ENCODE measurements at places on chromosomes 7 and 10.

- peak; percentile 57 for DNase-seq
Observed at GRCh38 chr7:95527033-95527775, 41.5 kb downstream of the ASB4 start.

GRCh38 chr7:37945336-37945735, 24.9 kb downstream of the EPDR1 start:
- no peak for DNase-seq

- no peak for DNase-seq
Observed at GRCh38 chr7:144830024-144830785, 5.6 kb downstream of the TPK1 start.

DNA sequence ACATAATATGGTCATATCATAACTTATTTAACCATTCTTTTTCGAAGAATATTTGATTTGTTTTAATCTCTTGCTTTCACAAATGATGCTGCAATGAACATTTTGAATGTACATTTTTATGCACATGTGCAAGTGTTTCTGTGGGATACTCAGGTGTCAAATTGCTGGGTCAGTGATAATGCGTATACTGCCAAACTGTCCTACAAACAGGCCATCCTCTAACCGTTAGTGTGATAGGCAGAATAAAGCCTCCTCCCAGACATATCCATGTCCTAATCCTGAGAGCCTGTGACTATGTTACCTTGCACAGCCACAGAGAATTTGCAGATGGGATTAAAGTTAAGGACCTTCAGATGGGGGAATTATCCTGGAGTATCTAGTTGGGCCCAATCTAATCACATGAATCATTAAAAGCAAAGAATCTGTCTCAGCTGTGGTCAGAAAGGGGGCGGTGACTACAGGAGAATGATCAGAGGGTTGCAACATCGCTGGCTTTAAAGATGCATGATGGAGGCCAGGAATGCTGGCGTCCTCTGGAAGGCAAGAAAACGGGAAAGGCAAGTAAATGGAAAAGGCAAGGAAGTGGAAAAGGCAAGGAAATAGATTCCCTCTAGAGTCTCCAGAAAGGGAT, 46.7 kb downstream of the FZD1 start:
- no peak for DNase-seq

GRCh38 chr10:82618007-82618406, 743.0 kb downstream of the NRG3 start:
- DNase-seq, result no peak

DNA sequence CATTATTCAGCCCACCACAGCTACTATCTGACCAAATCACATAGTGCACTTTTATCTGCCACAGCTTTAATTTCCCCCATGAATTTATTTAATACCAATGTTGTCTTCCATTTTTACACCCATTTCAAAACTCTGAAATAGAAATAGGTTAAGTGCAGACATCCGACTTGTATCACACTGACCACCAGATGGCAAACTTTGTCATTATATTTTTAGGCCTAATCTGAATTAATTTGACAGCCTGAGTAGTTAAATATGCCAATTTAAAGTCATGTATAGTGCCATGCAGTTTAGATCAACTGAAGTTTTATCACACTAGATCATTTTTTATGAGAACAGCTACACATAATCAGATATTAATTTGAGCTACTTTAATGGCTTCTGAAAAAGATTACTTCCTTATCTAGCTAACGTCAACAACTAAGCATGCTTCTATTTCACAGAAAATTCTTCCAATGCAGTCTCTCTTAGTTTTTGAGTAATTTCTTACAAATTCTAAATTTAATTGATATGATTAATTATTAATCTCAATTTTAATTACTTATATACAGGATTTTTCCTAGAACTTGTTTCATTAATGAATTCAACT, 566.4 kb downstream of the GFRA1 start:
- DNase-seq, result no peak

GRCh38 chr10:505419-505818, 184.0 kb downstream of the DIP2C start:
- no peak for DNase-seq

- DNase-seq, result no peak
Observed at GRCh38 chr7:137601642-137602041, 245.1 kb downstream of the DGKI start.

DNA sequence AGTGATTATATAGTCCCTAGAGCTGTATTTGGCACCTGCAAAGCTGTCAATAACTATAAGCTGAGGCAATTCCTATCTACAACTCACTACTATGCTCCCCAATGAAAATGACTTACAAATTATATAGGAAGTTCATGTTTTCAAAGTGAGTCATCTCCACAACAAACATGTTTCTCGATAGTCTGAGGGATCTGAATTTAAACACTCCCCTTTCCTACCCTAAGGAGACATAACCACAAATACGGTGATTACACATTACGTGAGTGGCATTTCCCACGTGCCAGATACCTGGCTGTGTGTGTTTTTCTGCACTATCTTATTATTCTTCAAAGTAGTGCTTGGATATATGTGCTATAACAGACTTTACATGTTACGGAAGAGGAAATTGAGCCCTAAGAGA, 122.5 kb upstream of the C1QL3 start:
- no peak for DNase-seq

DNA sequence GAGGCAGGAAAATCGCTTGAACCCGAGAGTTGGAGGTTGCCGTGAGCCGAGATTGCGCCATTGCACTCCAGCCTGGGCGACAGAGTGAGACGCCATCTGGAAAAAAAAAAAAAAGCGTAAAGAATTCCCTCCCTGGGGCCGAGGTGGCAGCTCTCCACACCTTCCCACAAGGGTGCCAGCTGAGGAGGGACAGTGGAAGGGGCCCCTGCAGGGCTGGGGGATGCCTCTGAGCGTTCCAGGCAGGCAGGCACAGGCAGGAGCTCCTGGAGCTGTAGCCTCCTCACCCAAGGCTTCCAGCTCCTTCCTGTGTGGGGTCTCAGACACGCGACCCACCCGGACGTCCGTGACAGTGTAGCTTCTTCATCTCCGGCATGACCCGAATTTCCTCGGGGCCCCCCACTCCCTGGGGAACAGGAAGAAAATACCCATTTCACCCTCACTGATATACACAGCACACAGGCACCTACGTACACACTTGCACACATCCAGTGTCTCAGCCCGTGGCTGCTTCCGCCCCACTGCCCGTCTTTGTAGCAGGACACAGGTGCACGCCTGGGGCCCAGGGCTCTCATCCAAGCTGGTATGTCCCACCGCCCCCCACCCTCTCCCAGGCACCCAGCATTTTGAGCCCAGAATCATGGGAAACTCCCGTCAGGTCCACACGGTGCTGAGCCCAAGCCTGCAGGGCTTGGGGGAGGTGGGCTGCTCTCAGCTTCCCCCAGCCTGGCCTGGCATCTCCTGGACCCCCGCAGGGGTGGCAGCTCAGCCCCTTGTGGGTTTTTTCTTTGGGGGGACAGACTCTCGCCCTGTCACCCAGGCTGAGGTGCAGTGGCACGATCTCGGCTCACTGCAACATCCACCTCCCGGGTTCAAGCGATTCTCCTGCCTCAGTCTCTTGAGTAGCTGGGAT, 25.7 kb downstream of the GRIFIN start:
- no peak for DNase-seq

DNA sequence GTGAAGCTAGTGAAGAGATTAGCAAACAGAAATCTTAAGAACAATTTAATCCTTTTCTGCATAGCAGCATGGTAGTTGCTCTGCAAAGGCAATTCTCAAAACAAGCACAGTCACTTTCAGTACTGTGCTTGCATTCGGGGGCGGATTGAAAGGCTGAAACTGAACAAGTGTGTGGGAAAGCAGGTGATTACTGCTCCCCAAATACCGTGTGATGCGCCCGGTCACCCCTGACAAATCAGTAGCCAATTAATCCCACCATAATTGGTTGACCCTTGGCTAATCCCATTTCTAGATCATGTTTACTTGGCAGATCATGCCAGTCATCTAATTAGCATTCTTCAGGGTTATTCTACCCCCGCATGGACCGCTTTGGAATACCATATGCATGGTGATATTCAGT, 76.5 kb upstream of the ADRB1 start:
- DNase-seq, result peak; percentile 13

- DNase-seq, result no peak
Observed at GRCh38 chr10:131055437-131055836, 256.1 kb downstream of the TCERG1L start.

- no peak for DNase-seq
Observed at GRCh38 chr10:114694062-114694461, 36.0 kb upstream of the ABLIM1 start.

GRCh38 chr10:125607689-125608290, 75.2 kb downstream of the TEX36 start:
- no peak for DNase-seq

- no peak for DNase-seq
Observed at GRCh38 chr10:22900841-22901601, 26.8 kb upstream of the ARMC3 start.

- no peak for DNase-seq
Observed at GRCh38 chr10:114022766-114023597, 20.7 kb upstream of the ADRB1 start.

GRCh38 chr7:54769203-54769602, 10.2 kb upstream of the SEC61G start:
- DNase-seq, result no peak

GRCh38 chr10:49263591-49263990, 35.4 kb upstream of the C10orf71 start:
- DNase-seq, result no peak

- DNase-seq, result no peak
Observed at GRCh38 chr10:62071846-62072281, 170.4 kb downstream of the ARID5B start.

- DNase-seq, result no peak
Observed at GRCh38 chr10:72336259-72337038, 18.3 kb downstream of the DNAJB12 start.

Measured in right forelimb (tissue), 1 donor.